Stimulated activated CD4-positive, alpha-beta T cell treated with anti-CD3 and anti-CD28 coated beads, TNF-alpha, amount 100 ng/mL, for 1 hour (primary cell): ENCODE measurements at places on chromosomes 7 and 10.

GRCh38 chr7:149385195-149385950, 75.5 kb downstream of the ZNF777 start:
- DNase-seq, result no peak

DNA sequence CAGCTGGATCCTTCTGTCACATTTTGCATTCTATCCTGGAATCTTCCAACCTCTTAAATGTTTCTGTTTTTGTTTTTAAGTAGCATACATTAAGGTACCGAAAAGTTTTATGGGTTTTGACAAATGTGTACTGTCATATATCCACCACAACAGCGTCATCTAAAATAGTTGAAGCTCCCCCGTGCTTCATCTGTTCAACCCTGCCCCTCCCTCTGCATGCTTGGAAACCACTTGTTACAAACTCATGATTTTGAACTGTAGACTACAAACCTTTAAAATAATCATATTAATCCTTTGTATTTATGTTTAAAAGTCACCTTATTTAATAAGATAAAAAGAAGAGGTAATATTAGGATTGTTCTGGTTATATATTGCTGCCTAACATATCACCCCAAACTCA, 182.8 kb upstream of the SMIM30 start:
- DNase-seq, result no peak

GRCh38 chr7:96253441-96253840, 68.5 kb downstream of the SLC25A13 start:
- DNase-seq, result no peak

DNA sequence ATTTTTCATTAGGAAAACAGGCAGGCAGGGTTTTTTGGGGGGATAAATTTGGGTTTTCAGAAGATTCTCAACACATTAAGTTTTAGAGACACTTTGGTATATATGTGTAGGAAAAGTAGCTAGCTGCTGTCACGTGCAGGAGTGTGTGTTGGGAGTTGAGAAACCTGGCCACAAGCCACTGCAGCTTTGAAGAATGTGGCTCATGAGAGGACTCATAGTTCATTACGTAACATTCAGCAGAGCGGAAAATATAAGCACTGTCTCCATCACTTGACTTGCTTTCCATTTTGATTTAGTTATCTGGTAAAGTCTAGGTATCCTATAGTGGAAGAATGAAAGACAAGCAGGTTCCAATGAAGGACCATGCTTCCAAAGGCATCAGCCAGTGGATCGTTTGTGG, 31.2 kb downstream of the SMNDC1 start:
- DNase-seq, result no peak

DNA sequence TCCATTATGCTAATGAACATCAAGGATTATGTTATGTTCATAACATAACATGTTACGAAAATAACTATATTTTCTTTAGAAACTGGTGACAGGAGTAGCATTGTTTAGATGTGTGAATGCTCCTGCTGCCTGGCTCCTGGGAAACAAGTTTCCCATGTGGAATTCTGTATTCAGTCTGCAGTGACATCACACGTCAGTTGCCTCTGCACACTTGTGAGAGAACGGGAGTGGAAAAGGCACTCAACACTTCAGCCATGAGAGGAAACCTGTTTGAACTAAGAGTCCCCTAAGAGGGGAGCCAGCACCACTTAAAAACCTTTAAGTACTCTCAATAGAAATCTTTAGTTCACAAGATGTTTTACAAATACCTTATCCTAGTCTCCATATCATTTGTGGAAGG, 140.3 kb upstream of the FAM20C start:
- no peak for DNase-seq

- DNase-seq, result no peak
These were observed 229.0 kb downstream of the STK31 start for GRCh38 chr7:23938937-23939552.

DNA sequence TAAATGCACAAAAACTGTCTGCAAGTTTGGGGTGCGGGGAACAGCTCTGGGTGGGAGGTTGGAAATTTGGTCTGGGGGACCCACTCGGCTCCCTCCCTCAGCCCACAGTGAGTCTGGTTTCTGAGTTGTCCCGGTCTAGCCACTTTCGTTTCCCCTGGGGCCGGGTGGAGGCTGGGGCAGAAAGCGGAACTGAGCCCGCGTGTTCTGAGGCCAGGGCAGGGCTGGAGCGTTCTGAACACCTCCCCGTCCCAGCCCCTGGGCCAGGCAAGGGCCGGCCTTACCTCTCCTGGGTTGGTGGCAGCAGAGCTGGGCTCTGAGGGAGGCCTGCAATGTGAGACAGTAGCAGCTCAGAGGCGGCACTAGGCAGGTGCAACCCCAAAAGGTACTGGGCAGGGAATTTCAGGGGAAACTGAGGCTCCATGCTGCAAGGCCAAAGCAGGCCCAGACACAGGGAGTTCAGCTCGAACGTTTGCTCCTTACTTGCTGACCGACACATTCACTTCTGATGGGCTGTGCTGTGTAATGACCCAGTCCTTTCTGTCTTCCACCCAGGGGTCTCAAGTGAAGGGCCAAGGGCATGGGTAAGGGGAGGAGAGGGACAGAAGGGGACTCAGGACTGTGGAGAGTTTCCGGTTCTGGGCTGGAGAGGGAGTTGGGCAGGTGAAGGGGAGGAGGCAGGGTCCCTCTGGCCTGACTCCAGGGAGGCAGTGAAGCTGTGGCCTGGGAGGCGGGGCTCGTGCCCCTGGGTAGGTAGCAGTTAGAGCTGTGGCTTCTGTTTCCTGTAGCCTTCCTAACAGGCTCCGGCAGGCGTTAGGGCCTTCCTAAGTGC, 3.0 kb downstream of the IRF5 start:
- no peak for DNase-seq

DNA sequence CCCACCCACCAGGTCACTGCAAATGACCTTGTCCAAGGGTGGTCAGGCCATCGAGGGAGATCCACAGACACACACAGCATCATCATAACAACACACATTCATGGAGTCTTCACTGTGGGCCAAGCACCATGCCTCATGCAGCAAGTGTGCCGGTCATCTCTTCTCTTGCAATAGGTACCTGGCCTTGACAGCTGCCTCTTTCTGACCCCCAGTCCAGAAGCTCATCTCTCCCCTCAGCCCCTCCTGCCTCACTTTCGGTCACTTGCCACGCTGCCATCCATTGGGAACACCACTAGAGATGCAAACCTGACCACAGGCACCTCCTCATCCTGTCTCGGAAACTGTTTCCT, 75.9 kb downstream of the OAT start:
- DNase-seq, result no peak

DNA sequence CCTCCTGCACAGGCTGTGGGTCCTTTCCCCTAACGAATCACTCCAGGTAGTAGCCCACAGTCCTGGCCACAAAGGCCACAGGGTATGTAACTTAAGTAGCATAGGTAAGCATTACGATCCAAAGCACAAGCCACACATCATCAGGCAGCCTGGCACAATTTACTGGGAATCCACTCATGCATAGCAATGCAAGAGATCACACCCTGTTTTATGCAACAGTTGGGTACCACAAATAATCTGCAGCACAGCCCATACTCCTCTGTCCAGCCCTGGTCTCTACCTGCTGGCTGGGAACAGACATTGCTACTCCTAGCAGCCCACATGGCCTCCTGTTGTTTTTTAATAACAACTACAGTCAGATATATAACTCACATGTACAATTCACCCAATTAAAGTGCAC, 34.3 kb downstream of the SRPK2 start:
- DNase-seq, result no peak

DNA sequence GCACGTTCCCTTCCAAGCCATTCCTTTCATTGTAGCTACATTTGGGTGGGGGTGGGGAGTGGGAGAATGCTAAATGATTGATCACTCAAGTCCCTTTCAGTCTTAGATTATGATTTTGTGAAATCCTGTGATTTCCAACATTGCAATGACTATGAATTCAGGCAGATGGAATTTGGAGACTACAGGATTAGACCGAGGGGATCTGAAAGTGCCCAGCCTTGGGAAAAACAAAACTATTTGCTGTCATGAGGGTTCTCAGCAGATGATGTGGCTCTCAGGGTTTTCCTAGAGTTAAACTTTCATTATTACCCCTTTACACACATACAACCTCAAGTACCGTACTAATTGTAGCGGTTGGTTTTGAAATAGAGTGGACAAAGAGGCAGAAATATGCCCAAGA, 4.7 kb downstream of the MACROH2A2 start:
- DNase-seq, result no peak

DNA sequence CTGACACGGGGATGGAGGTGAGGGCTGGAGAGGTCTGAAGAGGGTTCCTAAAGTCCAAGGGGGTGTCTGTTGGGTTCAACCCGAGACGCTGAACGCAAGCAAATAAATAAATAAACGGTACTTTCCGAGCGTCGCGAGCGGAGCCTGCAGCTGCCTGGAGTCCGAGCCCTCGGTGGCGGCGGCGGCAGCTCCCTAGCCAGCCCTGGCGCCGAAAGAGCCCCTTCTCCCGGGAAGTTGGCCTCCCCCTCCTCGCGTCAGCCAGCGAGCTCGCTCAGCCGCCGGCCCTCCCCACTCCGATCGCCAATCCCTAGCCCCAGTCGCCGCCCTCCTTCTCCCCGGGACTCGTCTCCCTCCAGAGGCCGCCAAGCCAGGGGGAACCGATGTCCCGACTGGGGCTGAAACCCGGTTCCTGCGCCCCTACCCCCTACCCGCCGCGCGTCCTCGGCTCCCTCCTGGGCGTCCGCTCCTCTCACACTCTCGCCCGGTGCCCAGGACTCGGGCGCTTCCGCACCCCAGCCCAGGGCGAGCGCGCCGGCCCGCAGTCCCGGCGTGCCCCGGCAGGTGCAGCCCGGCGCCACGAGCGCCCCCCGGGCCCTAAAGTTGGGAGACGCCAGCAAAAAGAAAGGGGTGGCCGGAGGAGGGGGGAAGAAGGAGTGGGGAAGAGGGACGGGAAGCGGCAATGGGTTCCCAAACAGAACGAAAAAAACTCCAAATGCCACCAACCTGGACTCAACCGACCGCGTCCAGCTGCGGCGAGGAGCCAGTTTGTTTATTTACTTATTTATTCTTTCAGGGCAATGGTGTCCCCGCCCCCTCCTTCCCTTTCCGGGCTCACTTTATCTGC, at the start of gene GFRA1:
Gene GFRA1, minus strand, starts transcription at position 767 of the 844 bp plus-strand sequence. CDS start 1,177 bp downstream, outside the sequence.
- DNase-seq, result no peak

DNA sequence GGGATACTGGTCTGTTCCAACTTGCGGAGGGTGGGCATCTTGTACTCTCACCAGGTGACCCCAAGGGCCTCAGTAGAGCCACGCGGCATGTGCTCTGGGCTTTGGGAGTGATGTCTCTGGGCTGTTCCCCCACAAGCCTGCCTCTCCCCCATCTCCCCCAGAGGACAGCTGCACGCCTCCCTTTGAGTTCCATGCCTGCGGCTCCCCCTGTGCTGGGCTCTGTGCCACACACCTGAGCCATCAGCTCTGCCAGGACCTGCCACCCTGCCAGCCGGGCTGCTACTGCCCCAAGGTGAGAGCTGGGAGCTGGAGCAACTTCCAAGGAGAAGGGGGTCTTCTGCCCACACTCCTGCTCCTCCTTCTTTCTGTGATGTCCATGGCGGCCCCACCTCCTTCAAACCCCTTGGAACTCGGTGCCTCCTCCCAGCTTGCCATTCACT, 15.0 kb upstream of the ZNF862 start:
- DNase-seq, result no peak

- no peak for DNase-seq
These were observed 28.1 kb downstream of the ATE1 start for GRCh38 chr10:121899727-121900126.

- peak; percentile 71 for DNase-seq
These were observed 14.5 kb downstream of the LBX1 start for GRCh38 chr10:101214446-101215396.

DNA sequence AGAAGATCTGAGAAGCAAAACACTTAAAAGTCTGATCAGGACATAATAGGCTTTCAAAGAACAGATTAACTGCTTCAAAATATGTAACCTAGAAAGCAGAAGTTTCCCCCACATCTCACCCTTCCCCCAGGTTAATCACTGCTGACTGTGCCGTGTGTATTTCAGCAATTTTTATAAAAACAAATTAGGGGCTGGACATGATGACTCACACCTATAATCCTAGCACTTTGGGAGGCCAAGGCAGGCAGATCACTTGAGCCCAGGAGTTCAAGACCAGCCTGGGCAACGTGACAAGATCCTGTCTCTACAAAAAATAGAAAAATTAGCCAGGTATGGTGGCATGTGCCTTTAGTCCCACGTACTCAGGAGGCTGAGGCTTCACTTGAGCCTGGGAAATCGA, 67.6 kb upstream of the GATA3 start:
- no peak for DNase-seq

DNA sequence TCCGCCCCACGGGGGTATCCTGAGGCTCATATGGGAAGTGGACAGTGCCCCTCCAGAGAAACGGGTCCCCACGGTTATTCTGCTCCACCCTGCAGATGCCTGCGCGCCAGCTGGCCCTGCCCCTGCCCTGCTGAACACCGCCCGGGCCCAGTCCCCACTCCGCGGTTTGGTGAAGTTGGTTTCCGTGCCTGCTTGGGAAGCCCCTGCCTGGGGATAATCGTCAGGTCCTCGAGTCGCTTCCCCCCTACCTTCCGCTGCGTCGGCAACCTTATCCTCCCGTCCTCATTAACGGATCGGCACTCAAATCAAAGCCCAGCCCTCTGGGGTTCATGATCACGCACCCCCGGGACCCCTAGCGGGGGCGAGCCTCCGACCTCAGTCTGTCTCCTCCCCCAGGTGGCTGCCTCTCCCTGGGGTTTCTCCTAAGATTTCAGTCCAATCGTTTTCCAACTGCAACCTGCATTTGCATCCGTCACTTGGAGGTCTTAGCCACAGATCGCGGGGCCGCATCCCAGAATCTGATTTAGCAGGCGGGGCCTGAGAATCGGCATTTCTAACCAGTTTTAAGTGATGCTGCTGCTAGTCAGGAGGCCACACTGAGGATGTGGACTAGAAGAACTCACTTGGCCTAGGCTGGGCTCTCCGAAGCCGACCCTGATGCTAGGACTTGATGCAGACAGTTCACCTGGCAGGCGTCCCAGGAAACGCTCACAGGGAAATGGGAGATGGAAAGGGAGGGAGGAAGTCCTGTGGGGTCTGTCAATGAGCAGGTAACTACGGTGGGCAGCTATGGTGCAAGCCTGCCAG, 27.6 kb downstream of the WDR86 start:
- no peak for DNase-seq

GRCh38 chr10:127017541-127018297, 112.5 kb downstream of the DOCK1 start:
- no peak for DNase-seq

DNA sequence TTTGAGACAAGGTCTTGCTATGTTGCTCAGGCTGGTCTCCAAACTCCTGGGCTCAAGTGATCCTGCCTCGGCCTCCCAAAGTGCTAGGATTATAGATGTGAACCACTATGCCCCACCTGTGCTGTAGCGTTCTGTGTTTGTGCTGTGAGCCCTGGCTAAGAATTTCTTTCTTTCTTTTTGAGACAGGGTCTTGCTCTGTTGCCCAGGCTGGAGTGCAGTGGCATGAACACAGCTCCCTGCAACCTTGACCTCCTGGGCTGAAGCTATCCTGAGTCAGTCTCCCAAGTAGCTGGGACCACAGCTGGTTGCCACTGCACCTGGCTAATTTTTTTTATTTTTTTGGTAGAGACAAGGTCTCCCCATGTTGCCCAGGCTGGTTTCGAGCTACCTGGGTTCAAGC, 11.4 kb downstream of the TSPAN13 start:
- DNase-seq, result no peak
